ENCODE measurements at places on chromosomes 6 and 20.

- DNase-seq, result no peak
These were observed 71.1 kb downstream of the STMND1 start for GRCh38 chr6:17172836-17173470.

DNA sequence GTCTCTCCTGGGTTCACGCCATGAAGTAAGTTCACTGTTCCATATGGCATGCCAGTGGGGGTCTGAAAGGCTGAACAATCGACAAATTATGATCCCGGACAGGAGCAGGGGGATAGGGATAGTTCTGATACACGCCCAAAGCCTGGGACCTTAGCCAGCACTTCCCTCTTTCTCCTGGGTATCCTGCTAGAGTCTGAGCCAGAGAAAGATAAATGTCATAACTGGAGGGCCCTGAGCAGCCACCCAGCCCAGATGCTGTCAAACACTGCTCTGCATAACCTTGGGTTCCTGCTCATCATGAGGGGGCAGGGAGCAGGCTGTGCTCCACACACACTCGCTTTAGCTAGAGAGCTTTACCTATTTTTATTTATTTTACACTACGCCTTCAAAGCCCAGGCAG lies 12.3 kb downstream of the EDEM2 start:
- DNase-seq, result no peak

DNA sequence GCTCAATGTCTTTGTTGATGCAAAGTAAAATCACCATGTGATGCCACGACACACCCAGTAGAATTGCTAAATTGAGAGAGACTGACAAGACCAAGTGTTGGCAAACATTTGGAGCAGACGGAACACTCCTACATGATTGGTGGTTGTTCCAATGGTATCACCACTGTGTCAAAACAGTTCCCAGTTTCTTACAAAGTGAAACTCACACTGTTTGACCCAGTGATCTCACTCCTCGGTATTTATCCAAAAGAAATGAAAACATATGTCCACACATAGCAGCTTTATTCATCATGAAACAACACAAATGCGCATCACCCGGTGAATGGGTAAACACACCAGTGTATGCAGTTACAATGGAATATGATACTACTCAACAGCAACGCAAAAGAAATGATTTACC lies 74.0 kb upstream of the SULF2 start:
- no peak for DNase-seq

DNA sequence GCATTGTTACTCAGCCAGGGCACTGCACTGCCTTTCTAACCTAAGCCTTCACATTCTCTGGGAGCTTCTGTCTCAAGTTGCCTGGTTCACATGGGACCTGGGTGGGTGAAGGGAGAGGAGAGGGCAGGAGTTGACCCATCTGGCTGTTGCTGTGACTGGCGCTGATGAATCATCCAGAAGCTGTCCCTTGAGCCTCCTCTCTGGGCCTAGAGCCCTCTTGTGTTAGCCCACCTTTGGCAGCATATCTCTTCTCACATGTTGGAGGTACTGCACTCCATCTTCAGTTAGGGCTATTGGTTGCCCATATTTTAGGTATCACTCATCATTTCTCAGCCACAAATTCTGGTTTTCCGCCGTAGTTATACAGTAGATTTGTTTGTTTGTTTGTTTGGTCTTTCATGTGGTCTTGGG lies 19.8 kb downstream of the XRN2 start:
- no peak for DNase-seq

GRCh38 chr6:139882977-139883728 lies 508.7 kb upstream of the CITED2 start:
- DNase-seq, result no peak

- DNase-seq, result no peak
These were observed 530 bp downstream of the GOPC start for GRCh38 chr6:117601811-117602150.

DNA sequence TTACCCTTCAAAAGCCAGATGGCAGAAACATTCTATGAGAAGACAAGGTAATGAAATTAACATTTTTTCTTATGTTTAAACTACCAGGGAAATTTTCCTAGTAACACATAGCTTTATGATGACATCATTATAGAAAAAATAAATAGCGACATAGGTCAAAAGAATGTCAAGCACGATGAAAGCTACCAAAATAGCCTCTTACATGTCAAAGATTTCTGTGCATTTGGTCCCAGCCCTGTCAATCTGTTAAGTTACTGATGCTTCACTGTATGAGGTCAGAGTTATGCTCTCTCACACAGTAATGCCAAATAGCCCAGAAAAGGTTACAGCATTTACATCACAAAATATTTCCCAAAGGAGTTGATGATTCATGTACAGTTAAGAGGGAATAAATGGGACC lies 199.8 kb upstream of the DEFB112 start:
- peak; percentile 7 for DNase-seq

GRCh38 chr6:31355583-31355948 lies 1.4 kb downstream of the HLA-B start:
- no peak for DNase-seq

GRCh38 chr20:5863040-5863833 lies 87.1 kb downstream of the TRMT6 start:
- DNase-seq, result no peak

DNA sequence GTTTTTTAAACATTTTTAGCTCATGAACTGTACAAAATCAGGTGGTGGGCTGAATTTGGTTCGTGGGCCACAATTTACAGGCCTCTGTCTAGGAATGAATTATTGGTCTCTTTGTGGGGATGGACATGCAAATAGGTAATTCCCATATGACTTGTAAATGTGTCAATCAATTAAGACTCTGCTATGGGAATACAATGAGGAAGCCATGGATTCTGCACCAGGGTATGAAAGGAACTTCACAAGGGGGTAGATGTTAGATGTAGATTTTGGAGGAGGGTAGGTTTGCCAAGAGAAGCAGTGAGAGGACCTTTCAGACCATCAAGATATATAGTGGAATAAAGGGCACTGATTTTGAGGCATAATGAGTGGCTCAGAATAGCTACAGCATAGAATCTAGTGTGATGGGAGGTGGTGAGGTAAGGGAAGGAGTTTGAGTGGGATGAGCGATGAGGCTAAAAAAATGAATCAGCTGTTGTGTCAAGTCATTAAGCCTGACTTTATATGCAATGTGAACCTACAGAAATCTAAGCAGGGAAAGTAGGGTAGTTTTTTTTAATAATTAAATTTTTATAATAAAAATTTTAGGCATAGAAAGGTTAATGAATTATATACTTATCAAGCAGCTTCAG lies 32.6 kb upstream of the RNF182 start:
- DNase-seq, result no peak

- no peak for DNase-seq
These were observed 120.0 kb upstream of the RREB1 start for GRCh38 chr6:6987749-6988148.

GRCh38 chr20:51978070-51978501 lies 175.8 kb upstream of the SALL4 start:
- no peak for DNase-seq

- DNase-seq, result no peak
These were observed 61.0 kb upstream of the SCGN start for GRCh38 chr6:25590986-25591385.

DNA sequence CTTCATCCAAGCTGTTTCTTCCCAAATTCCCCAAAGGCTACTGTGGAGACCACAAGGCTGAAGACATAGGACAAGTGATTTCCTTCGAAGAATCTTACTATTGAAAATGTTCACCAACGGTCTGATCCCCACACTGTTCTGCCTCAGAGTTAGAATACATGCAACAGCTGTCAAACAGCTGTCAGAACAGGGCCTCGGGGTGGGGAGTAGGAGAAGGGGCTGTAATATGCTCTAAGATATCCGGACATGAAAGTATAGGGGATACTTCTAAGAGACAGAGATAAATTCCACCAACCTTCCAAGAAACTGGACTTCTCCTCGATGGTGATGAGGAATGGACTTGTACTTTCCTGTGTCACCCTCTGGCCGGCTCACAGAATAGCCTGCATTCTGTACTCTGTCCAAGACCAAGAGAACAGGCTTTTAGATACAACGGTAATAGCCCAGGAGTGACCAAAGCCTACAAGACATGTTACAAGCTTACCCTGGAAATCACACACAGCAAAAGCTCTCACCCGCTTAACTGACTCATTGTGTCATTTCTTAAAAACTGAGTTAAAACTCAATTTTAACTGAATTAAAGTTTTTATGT lies 69.2 kb upstream of the PTGIS start:
- DNase-seq, result no peak

DNA sequence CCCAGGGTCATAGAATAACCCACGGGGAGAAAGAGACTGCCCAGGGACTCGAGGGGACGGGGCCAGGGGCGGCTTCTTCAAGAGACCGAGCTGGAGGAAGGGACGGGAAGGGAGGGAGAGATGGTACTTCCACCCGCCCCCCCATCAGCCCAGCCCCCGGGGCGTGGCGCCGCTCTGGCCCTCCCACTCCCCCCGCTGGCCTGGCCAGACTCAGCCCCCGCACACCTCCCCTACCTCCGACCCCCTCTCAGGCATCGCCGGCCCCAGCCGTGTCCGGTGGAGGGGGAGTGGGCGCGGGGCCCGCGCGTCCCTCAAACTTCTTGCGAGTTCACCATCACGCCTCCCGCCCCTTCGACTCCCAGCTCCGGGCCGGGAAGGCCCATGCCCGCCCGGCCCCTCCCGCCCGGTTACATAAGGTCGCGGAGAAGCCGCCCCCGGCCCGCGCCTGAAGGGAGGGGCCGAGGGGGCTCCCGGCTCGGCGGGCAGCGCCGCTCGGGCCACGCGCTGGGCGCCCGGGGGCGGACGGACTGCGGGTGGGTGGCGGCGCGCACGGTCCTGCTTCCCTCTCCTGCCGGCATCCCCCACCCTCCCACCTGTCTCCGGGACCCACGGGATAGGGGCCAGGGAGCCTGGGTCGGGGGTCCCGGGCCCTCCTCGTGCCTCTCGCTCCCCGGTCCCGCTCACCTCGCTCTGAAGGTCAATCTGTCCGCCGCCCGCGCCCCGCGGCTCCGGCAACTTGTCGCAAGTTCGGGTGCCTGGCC lies 562 bp downstream of the TFEB start:
- peak; percentile 33 for DNase-seq

GRCh38 chr20:18801516-18801915 lies 12.1 kb upstream of the SCP2D1 start:
- no peak for DNase-seq

DNA sequence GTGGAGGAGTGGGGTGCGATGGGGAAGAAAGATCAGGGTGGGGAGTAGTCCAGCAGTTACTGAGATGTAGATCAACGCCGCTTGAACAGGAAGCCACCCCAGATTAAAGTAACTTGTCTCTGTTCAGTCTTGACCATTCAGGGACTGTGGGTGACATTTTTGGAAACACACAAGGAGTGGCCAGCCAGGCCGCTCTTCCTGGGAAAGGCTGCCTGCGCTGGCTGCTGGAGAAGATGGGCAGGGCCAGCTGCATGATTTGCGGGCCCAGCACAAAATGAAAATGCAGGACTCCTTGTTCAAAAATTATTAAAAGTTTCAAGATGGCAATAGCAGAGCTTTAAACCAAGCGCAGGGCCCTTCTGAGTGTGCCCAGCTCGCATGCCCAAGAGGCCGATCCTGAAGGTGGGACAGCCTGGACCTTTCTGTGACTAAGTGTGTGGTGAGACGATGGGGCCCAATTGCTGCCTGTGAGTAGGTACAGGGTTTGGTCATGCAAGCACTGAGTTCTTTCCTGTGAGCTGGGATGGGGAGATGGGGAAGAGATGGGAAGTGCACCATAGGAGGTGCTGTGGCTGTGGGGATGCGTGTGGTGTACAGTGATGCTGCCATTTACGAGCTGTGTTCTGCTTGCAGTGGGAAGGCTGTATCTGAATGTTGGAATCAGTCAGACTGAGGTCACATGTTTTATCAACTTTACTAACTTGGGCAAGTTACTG lies 51.3 kb downstream of the DAAM2 start:
- no peak for DNase-seq

GRCh38 chr6:167580619-167580911 lies 246.1 kb upstream of the AFDN start:
- no peak for DNase-seq

GRCh38 chr6:143611580-143611979 lies 66.2 kb upstream of the PHACTR2 start:
- no peak for DNase-seq

GRCh38 chr6:111254004-111254778 lies 166.9 kb downstream of the SLC16A10 start:
- DNase-seq, result no peak

GRCh38 chr20:52137850-52138249 lies 53.7 kb downstream of the ZFP64 start:
- no peak for DNase-seq

GRCh38 chr20:61354001-61354390 lies 101.9 kb downstream of the CDH4 start:
- no peak for DNase-seq

DNA sequence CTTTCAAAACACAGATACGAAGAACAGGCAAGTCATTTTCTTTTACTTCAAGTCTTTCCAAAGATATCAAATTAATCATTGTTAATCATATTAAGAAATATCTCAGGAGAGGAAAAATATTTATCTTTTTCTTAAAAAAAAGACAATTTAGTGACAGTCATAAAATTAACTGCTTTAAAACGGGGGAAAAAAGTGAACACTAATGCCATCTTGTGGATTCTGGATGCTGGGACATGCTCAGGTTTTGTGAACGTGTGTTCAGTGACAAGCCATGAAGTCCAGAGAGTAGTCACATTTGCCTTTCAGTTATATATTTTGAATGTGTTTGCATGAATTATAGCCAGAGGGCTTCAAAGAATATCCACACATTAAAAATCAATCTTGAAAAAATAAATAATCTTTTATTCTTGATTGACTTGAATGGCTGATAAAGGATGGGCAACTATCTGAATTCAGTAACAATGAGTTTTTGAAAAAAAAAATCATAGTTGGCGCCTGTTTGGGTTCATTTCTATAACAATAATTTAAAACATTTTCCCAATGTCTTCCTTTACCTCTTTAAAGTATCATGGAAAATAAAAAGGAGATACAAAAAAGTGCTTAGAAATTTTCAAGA lies 74.7 kb upstream of the NOX3 start:
- no peak for DNase-seq

DNA sequence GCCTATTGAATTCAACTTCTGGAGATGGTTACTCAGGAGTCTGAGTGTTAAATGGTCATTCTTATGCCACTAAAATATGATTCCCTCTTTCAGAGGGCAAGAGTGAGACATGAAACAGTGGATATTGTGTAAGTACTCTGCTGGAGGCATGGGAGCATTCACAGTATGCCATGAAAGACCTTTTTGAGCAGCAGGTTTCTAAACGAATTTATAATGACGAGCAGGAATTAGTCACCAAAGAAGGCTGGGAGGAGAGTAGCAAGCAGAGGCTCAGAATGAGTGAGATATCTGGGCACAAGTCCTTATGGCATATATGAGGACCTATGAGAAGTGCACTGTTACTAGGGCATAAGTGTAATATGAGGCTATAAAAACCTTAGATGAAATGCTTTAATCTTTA lies 10.9 kb upstream of the MYB start:
- DNase-seq, result no peak
